Amniotic epithelial cell (primary cell): ENCODE measurements at places on chromosomes 7 and 10.
A peak's percentile ranks its signal among the peaks of the same experiment; 100 is the strongest.

- DNase-seq = no peak
Observed at GRCh38 chr7:150999497-151000230, 8.8 kb downstream of the NOS3 start.

DNA sequence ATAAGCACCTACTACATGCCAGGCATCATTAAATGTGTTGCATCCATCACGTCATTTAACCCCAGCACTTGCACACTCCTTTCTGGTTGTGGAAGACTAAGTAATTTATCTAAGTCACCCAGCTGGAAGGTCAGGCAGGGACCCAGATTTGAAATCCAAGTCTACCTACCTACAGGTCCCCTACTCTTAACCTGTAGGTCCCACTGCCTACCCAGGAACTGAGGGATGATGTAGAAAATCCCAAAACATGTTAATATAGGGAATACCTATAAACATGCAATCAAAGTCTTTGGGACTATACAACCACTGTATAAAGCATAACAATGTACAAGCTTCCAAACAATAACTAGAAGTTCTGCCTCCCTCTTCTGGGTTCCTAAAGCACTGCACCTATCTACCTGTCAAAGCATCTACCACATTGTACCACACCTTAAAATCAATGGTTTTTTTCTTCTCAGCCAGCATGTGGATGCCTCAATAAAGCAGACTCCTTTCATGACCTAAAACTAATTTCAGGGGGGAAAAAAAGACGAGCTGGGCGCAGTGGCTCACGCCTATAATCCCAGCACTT is 5.6 kb downstream of the IL6 start:
- no peak for DNase-seq

GRCh38 chr10:73246322-73246645 is 771 bp downstream of the DNAJC9 start:
- no peak for DNase-seq

DNA sequence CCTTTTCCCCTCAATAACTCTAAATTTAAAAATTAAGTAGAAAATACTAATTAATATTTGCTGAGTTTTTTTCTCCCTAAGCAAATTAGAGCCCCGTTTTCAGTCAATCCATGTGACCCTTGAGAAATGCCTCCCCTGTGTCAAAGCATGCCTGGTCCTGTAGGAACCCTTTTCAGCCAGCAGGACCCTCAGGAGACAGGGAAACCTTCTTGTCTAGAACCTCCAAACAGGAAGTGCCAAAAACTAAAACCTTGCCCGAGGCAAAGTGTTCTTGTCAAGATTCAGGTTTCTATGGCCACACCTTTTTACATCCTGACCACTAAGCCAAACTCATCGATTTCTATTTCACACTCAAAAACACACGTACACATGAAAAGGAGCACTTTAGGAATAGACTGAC is 60.1 kb upstream of the NFE2L3 start:
- DNase-seq = peak; percentile 3

- DNase-seq = peak; percentile 58
Observed at GRCh38 chr7:105454095-105454747, 65.5 kb upstream of the SRPK2 start.

DNA sequence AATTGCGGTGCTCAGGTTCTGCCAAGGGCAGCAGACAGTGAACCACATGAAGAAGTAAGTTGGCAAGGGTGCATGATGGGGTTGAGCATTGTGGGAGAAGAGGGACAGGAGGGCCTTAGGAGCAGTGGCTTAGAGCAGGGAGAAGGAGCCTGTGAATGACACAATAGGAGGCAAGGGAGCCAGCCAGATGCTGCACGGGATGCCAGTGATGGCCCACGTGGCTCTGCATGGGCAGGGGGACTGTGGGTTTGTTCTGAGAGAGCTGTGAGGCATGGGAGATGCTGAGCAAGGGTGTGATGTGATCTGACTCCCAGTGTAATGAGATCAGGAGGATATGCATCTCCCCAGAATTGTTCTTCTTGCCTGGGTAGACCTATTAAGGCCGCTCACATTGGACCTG is 60.9 kb downstream of the C10orf90 start:
- no peak for DNase-seq

- DNase-seq = no peak
Observed at GRCh38 chr7:67045496-67045995, 48.9 kb downstream of the TYW1 start.

- no peak for DNase-seq
Observed at GRCh38 chr7:112446431-112446830, 3.8 kb upstream of the IFRD1 start.

DNA sequence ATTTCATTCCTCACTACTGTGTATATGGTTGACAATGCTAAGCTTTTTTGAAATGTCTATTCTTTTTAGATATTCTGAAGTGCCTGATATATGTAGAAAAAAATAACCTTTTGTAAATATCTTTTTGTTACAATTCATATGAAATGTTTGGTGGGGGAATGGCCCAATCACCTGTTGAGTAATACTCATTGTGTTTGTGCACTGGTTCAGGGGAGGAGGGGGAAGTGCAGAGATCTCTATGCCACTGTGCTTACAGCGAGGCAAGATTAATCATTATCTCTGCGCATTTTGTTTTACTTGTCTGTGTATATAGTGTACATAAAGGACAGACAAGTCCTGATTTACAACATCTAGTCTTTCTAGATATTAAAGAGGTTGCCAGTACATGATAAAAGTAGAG is 25.2 kb downstream of the NUP42 start:
- DNase-seq = peak; percentile 15

DNA sequence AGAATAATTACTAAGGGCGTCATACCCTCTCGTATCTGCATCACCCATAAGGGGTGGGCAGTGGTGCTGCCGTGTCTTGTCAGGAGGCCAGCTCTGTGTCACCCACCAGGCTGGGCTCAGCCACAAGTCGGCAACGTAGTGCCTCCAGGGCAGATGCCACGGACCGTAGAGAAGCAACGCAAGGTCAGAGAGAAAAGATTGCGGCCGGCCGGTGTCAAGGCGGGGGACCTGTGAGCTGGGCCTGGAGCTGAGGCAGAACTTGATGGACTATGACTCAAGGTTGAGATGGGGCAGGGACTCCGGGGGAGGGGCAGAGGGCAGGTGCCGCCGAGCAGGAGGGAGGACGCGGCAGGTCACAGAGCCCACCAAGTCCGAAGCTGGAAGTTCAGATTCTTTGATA is 29.5 kb downstream of the FOXK1 start:
- DNase-seq = no peak

DNA sequence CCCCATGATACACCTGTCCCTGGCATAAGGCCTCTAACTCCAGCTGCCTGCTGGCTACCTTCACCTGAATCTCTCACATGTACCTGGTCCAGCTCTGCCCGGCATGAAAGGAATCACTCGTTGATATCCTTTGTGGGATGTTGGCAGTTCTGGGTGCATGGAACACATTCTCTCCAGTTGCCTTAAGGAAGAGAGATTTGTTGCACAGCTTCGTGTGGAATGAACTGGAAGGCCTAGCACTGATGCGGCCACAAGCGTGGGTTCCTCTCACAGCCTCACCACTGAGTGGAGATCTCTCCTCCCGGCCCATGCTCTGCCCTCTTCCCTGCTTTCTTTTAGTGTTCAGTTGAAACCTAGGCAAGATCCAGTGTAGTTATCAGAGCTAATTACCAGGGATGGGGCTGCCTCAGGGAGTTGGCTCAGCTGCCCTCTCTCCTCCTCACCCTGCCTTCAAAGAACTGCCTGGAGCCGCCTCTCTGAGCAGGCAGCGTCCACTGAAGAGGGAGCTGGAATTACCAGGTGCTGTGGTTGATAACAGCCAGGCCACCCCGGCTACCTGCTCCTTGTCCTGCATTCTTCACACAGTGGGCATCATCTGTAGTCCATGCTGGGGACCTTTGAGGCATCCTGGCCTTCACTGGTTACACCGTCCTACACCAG is 194.3 kb downstream of the CCDC3 start:
- no peak for DNase-seq

- no peak for DNase-seq
Observed at GRCh38 chr10:118042336-118042735, 4.4 kb downstream of the RAB11FIP2 start.

DNA sequence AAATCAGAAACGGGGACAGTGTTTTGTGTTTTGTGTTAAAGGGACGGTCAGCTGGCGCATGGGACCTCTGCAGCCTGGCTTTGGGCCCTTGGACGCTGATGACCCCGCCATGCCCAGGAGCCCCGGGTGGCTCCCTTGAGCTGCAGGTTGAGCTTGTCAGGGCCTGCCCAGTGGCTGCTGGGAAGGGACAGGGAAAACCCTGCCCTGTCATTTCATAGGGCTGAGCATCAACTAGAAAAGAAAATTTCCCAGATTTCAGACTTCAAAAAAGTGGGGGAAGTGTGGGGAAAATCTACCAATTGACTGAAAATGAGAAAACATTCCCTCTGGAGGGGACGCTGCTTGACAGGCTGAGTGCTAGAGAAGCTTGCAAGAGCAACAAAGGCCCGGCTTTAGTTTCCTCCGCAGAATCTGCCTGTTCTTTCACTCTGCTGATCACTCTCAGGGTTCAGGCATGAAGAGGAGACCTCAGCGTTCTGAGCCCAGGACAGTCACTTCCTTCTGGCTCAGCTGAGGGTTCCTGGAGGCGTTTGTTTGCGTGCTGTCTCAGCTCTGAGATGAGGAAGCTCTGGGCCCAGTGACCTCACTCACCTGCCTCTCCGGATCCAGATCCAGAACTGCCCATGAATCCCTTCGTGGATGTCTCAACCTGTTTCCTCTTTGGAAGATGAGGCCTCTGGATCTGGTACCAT is 18.6 kb upstream of the DNAJB6 start:
- DNase-seq = no peak

DNA sequence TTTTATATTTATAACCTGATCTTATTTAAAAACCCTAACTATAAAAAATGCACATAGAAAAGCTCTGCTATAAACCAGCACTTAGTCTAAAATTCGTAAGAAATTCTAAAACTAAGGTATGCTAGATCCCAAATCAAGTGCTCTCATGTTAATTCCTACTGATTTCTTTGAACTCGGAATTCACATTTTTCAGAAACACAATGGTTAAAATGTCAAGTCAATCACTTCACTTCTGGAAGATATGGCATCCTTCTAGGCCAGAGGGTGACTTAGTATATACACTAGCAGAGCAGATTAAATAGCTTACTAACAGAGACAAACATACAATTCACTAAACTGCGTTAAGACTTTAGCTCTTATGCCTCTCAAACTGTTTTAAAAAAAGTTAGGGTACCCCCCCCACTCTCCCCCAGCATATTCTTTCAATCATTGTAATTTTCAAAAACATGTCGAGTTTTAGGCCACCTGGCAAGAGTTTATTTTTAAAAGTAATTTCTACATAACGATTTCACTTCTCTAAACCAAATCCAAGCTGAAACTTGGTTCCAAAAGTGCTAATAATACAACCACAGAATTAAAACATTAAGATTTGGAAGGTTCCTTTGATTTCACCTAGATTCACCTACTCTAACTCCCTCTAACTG is 129.4 kb downstream of the NRBF2 start:
- DNase-seq = no peak

- no peak for DNase-seq
Observed at GRCh38 chr7:26005683-26006410, 146.2 kb upstream of the NFE2L3 start.

- DNase-seq = peak; percentile 86
Observed at GRCh38 chr7:42272793-42273665, 36.0 kb upstream of the GLI3 start.

- peak; percentile 53 for DNase-seq
Observed at GRCh38 chr10:71582019-71582418, 137.6 kb downstream of the C10orf105 start.

DNA sequence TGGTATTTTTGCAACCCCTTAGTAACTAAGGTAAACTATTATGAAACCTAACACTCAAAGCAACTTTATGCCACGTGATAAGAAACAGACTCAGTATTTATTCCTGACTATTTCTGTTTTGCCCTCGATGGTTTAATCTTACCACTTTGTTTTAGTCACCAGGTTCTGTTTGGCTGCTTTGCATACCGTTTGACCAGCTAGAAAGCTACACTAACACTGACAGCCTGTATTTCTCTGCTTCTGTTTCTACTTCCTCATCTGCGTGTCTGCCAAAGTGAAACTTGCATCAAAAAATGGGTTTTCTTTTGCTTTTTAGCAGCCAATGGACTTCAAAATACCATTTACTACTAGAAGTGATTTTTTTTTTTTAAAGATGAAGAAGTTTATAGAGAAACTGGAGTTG is 802.5 kb downstream of the GRM8 start:
- no peak for DNase-seq

DNA sequence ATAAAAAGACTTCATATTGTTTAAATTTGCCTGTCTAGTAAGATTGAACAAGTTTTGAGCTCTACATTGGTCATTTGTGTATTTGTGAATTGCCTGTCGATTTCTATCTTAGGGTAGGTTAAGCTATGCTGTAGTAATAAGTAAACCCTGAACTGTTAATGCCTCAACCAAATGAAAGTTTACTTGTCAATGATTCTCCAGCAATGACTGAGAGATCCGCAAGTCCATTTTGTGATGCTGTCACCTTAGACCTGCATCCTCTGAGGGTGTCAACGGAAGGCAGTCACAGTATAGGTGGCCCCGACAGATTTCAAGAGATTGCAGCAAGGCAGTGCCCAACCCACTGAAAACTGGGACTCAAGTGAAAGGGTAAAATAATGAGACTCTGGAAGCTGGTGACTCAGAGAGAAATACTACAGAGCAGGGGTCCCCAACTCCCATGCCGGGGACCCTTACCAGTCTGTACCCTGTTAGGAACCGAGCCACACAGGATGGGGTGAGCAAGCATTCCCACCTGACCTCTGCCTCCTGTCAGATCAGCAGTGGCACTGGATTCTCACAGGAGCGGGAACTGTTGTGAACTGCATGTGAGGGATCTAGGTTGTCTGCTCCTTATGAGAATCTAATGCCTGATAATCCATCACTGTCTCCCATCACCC is 10.8 kb upstream of the PHYH start:
- DNase-seq = no peak

- no peak for DNase-seq
Observed at GRCh38 chr10:112006407-112006806, 177.2 kb downstream of the GPAM start.
